ENCODE measurements at places on chromosomes 1 and 21.
A peak's percentile ranks its signal among the peaks of the same experiment; 100 is the strongest.

GRCh38 chr21:45644041-45644906 lies 749 bp downstream of the PCBP3 start:
- DNase-seq, result peak; percentile 69

DNA sequence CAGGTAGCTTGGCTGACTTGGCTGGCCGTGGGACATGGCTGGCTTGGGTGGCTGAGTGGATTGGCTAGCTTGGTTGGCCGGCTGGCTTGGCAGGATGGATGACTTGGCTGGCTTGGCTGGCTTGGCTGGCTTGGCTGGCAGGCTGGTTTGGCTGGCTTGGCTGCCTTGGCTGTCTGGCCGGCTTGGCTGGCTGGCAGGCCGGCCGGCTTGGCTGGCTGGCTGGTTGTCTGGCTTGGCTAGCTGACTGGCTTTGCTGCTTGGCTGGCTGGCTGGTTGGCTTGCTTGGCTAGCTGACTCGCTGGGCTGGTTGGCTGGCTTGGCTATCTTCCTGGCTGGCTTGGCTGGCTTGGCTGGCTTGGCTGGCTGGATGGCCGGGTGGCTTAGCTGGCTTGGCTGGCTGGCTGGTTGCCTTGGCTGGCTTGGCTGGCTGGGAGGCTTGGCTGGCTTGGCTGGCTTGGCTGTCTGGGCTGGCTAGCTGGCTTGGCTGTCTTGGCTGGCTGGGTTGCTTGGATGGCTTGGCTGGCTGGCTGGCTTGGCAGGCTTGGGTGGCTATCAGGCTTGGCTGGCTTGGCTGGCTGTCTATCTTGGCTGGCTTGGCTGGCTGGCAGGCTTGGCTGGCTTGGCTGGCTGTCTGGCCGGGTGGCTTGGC lies 129.7 kb upstream of the FAM72C start:
- no peak for DNase-seq

- no peak for DNase-seq
These were observed 61.6 kb upstream of the KIAA0040 start for GRCh38 chr1:175254190-175254589.

DNA sequence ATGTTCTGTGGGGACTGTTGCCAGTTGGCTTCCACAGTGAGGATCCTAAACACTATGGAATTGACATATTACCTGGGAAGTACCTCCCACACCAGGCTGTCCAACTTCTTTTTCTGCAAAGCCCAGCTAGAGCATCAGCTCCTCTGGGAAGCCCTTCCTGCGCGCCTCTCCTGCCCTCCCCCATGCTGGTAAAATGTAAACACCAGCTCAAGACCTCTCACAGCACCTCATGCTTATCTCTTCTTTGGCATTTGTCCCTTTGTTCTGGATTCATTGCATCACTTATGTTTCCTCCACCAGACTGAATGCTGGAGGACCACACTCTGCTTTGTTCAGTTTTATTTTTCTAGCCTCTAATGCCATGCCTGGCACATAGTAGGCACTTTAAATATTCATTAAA lies 172.1 kb downstream of the HHAT start:
- no peak for DNase-seq

GRCh38 chr1:34977858-34978257 lies 7.3 kb downstream of the TMEM35B start:
- DNase-seq, result no peak

DNA sequence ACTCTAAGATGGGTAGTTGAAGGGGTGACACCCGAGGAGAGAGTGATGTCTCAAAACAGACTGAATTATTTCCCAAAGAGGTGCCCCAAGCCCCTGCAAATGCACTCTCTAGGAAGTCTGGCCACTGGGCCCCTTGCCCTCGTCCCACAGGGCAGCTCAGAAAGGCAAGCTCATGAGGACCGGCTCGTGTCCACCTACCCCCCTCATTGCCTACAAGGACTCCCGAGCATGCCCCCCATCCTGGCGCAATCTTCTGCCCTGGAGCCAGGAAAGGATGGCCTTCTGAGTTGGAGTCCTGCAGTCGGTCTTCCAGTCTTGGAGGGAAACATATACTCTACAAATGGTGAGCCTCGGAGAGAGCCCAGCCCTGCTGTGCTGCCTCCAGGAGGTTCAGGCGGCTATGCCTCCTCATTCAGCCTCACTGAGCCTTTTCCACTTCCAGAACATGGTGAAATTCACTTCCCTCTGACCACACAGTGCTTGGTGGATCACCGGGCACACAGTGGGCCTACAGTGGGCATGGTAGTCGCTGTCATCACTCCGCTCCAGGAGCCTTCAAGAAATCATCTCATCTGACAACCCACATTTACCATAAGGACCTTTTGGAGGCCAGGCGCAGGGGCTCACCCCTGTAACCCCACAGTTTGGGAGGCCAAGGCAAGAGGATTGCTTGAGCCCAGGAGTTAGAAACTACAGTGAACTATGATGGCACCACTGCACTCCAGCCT lies 5.8 kb upstream of the WNT3A start:
- no peak for DNase-seq

GRCh38 chr1:183954496-183954895 lies 83.0 kb downstream of the COLGALT2 start:
- no peak for DNase-seq

- DNase-seq, result no peak
These were observed 48.2 kb downstream of the SLC9C2 start for GRCh38 chr1:173554541-173555250.

DNA sequence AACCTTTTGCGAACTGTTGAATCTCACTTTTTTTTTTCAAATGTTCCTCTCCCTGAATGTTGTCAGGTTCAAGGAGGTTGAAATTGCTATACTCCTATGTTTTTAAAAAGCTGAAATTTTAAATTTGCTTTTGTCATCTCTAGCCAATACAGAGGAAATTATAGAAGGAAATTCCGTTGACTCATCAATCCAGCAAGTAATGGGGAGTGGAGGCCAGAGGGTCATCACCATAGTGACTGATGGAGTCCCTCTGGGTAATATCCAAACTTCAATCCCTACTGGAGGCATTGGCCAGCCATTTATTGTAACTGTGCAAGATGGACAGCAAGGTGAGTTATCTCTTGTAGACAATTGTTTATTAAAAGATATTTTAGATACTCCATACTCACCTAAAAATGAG lies 36.3 kb downstream of the GABPB2 start:
- DNase-seq, result peak; percentile 62

GRCh38 chr1:163770265-163770664 lies 448.5 kb downstream of the NUF2 start:
- DNase-seq, result no peak

DNA sequence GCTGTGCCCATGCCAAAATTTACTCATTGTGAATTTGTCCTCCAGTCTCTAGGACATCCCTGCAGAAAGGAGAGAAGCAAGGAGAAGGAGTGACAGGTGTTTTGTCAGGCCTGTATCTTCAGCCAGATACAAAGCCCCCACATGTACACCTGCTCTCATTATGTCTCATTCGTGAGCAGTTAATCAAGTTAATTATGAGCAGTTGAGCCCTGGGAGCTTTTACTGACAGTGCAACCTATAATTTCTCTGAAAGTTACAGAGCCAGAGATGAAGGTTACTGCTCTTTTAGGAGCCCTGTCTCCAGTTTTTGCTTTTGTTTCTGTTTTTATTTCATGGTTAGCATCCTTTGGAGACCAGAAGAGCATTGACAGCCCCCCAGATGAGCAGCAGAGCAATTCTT lies 5.0 kb upstream of the ILDR2 start:
- DNase-seq, result no peak

- DNase-seq, result peak; percentile 23
These were observed 1.0 kb downstream of the FAM78B start for GRCh38 chr1:166165661-166166328.

GRCh38 chr1:29890201-29890959 lies 654.1 kb downstream of the PTPRU start:
- DNase-seq, result no peak

- DNase-seq, result peak; percentile 8
These were observed 22.3 kb downstream of the RCOR3 start for GRCh38 chr1:211281320-211282022.

DNA sequence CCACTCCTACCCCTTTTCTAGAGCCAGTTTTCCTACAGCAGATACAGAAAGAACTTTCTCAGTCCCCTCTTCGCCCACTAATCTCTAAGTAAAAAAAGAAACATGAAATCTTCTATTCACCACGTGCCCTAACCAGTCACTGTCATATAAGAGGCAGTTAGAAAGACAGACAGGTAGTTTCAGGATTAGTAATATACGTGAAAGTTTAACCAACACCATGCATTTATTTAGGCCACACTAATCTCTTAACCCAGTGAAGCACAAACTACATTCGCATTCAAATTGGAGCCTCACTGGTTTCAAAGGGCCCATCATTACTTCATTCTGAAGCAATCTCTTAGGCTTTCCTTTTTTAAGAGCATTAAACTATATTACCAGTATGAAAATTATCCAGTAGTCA lies 10.1 kb downstream of the GPATCH2 start:
- DNase-seq, result no peak

GRCh38 chr1:12230549-12231275 lies 882 bp downstream of the VPS13D start:
- DNase-seq, result peak; percentile 28

DNA sequence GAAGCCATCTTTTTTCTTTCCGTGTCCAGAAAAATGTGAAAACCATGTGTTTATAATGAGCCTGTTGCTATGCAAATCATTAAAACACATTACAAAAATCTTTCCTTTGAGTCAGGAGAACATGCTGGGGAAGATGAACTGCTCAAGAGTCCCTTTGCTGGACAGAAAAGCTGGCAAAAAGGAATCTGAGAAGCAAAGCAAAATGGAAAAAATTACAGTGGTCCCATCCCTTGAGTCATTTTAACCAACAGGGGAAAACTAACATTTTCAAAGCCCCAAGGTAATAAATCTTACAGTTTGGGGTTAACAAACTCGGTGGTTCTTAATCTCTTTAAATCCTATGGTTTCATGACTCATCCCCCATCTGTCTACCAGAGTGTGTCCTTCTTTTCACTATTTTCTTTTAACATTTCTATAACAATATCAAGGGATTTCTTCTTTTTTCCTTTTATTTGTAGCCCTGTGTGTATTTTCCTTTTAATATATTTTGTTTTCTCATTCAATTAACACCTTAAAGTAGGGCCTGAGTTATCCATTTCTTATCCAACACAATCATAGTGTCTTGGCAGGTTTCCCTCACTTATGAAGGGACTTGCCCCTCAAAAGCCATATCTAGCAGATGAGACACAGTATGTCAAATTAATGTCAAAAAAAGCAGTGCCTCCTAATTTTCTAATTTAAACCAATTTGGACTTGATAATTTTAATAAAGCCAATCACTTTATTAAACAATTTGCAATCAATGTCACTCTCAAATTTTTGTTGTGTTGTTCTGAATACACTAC lies 105.4 kb downstream of the PTPN14 start:
- DNase-seq, result peak; percentile 82

- DNase-seq, result no peak
These were observed 194.4 kb downstream of the DPYD start for GRCh38 chr1:97726386-97726785.

- no peak for DNase-seq
These were observed 5.3 kb downstream of the CHD1L start for GRCh38 chr1:147247656-147248238.

- DNase-seq, result no peak
These were observed 54.1 kb downstream of the MRPL37 start for GRCh38 chr1:54254055-54254454.

- DNase-seq, result no peak
These were observed 60.1 kb downstream of the RGS13 start for GRCh38 chr1:192696082-192696481.

DNA sequence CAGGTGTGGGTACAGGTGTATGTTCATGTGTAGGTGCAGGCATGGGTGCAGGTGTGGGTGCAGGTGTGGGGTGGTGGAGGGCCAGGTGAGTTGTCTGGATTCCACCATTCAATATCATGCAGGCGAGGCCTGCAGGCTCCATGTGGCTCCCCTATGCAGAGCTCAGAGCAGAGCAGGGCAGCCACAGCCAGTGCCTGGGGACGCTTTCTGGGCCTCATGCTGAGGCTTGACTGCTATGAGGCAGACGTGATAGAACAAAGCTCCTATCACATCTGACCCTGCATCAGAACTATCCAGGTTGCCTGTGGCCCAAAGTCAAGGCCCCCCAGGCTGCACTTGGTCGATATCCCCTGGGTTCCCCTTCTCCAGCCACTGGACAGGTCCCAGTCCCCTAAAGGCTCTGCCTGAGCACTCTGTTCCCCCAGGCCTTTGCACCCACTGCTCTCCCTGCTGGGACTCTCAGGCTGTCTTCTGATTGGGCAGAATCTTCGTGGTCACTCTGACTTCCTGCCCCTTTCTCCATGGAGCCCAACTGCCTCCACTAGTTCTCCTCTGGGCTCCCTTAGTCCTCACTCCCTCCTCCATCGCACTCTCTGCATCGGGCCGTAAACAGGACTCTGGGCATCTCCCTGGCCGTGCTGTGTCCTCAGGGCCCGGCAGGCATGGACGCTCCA lies 78.6 kb upstream of the ACTL8 start:
- no peak for DNase-seq

DNA sequence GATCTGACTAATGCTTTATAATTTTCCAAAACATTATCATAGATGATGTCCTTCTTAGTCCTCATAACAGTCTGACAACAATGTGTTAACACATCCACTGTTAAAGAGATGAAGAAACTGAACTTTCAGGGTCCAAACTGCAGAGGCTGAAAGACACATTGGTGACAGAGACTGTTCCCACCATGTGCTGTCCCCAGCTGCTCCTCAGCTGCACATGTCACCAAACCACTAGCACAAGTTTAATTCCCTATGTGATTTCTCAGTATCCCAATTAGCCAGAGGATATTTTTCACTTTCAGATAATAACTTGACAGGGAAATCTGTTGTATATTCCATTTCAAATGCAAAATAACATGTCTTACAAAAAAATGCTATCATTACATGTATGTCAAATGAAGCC lies 24.6 kb downstream of the LAMC2 start:
- DNase-seq, result no peak

DNA sequence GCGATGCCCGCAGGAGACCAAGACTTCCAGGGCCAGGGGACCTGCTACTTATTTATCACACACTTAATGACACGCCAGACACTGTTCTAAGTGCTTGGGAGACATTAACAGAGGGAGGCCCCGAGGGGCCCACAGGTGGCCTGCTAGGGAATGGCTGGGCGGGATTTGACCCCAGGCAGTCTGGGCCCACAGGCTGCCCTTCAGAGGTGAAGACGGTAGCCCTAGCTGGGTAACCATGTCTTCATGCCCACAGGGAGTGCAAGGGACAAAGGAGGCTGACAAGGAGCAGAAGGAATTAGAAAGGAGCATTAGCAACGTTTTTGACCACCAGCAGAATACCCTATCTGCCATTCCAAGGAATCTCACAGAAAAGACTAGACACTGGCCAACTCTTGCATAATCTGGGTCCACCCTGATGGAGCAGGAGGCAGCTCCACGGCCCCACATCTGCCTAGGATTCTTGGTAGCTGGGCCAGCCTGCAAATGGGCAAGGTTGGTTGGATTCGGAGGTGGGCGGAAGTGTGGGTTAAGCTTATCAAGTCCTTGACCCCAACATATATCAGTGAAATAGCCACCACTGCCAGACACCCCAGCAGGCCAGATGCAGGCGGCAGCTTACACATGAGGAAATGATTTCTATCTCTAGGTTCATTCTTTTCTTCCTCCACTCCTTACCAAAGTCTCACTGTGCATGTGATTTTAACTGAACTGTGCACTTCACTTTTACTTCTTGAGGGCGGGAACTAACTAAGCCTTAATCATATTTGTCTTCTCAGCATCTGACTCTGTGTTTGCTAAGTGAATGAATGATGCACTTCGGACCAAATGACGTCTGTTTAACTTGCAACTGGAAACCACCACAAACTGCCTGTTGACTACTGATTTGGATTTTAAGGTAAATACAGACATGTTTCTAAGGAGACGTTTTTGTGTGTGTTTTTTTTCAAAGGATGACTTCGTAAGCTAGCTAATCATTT lies 3.4 kb upstream of the ETS2 start:
- DNase-seq, result no peak

All from foreskin fibroblast (primary cell).